ENCODE measurements at places on chromosomes 7 and 10.
A peak's percentile ranks its signal among the peaks of the same experiment; 100 is the strongest.

GRCh38 chr10:100223879-100224278, 5.5 kb downstream of the CHUK start:
- no peak for DNase-seq

GRCh38 chr7:50262916-50263690, 41.4 kb upstream of the IKZF1 start:
- DNase-seq, result no peak

DNA sequence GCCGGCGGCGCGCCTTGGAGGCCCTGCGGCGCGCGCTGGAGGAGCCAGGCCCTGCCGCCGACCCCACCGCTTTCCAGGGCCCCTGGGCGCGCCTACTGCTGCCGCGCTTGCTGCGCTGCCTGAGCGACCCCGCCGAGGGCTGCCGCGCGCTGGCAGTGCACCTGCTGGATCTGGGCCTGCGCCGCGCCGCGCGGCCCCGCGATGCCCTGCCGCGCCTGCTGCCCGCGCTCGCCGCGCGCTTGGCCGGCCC, 280 bp downstream of the DNAAF5 start:
- no peak for DNase-seq

DNA sequence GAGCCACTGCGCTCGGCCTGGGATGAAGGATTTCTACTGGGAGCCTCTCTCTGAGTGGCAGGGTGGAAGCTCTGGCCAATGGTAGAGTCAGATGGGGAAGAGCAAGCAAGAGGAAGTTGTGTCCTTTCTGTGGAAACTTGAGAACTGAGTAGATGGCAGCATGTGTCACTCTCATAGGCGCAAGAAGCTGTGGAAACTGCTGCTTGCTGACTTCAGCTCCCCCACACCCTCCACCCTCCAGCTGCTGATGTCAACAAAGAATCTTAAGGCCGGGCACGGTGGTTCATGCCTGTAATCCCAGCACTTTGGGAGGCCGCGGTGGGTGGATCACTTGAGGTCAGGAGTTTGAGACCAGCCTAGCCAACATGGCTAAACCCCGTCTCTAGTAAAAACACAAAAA, 39.8 kb upstream of the SRGN start:
- DNase-seq, result no peak

DNA sequence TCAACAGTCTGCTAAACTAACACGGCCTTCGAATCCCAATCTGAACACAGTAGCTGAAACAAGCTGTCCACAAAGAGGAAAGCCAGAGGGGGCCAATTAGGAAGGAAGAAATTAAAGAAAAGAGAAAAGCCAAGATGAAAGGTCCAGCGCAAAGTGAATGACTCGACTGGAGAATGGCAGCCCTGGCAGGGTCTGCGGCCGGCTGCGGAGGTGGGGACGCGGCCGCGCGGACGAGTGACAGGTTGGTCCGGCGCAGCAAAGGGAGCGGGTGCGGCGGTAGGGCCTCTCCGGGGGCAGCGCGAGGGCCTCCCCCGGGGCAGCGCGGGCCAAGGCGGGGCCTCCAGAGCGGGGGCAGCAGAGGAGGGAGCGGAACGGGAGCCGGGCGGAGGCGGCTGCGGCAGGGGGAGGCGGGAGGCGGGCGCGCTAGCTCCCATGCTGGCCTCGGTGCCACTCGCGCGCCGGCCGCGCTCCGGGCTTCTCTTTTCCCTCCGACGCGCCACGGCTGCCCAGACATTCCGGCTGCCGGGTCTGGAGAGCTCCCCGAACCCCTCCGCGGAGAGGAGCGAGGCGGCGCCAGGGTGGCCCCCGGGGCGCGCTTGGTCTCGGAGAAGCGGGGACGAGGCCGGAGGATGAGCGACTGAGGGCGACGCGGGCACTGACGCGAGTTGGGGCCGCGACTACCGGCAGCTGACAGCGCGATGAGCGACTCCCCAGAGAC, at the start of gene VWC2:
TSS of gene VWC2 (plus strand) at position 421 of the 718 bp plus-strand sequence. CDS start 1,798 bp downstream, outside the sequence.
- DNase-seq, result no peak

GRCh38 chr7:16648551-16648950, 2.6 kb downstream of the BZW2 start:
- DNase-seq, result no peak

DNA sequence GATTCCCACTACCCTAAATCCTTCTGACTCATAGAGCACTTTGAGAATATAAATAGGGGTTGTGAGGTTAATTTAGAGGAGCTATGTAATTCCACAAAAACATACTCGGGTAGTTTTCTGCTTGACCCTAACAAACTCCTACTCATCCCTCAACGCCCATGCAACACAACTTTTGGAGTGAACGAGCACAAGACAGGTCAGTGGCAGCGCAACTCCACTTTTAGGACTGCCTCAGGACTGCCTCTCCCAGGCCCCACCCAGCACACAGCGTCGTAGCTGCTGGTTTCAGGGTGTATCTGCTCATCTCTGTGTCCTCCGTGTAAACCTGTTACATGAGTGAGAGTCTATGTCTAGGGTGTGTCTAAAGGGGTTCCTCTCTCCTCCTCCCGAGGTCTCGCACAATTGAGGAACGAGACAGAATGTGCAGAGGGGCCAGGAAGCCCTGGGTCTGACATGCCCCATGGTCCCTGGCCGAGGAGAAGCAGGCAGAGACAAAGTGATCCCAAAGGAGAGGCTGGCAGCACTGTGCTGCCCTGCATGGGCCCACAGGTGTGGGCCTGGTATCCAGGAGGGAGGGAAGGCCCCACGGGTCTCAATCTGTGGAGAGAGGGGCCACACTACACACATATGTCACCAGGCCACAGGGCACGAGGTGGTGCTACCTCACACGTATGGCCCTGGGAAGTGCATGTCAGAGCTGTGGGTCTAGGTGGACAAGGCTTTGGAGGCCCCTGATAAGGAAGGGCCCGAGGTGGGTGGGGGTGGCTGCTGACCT, 45.5 kb downstream of the CAMK2B start:
- DNase-seq, result no peak

DNA sequence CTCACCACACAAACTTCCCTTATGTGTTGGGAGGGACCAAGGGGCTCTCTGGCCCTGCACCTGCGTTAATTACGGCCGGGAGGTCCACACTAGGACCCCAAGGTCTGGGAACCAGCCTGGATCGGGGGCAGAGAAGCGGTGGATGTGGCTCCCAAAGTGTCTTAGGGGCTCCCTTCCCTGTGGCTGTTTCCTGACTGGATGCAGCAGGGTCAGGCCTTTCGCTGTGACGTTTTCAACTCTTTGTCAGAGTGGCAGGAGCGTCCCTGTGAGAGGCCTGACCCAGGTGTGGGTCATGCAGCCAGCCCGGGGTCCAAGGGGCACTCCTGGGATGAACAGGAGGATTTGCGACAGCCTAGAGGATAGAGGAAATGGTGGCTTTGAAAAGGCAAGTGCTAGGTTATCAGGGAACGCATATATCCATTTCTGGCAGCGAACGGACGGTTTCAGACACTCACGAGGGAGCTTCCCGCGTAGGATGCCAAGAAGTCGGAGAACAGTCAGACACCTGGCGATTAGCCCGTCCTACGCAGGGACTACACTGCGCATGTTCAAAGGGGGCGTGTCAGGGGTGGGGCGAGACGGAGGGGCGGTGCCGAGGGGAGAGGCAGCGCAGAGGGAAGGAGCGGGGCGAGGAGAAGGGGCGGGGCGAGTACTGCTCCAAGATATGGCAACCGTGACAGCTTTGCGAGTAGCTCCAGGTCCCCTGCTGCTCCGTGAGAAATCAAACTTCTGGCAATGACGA, 46.2 kb upstream of the ZNF716 start:
- DNase-seq, result no peak

- no peak for DNase-seq
Measured at GRCh38 chr7:163298-163695, 29.1 kb upstream of the FAM20C start.

DNA sequence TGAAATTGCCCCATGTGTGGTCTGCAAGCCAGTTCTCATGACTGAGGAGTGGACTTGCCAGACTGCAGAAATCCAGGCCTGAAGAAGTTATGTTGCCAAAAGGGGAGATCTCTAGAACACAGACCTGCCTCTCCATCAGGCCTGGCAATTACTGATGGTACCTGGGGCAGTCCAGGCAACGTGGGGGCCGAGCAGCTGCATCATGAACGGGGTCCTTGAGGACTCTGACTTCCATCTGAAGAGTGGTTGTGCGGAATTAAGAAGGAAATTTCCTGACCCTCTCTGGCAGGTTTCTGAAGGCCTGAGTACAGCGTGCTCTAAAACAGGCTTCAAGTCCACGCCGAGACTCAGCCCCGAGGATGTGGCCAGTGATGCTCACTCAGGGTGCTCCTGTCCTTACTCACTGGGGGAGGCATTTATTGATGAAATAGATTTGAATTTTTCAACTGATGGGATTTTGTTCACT, 30.4 kb downstream of the RAMP3 start:
- DNase-seq, result no peak

- DNase-seq, result no peak
Measured at GRCh38 chr10:95404462-95404858, 113.7 kb upstream of the PDLIM1 start.

GRCh38 chr7:108973075-108973474, 403.4 kb downstream of the DNAJB9 start:
- no peak for DNase-seq

GRCh38 chr10:99526861-99527504, 5.8 kb upstream of the NKX2-3 start:
- DNase-seq, result no peak

DNA sequence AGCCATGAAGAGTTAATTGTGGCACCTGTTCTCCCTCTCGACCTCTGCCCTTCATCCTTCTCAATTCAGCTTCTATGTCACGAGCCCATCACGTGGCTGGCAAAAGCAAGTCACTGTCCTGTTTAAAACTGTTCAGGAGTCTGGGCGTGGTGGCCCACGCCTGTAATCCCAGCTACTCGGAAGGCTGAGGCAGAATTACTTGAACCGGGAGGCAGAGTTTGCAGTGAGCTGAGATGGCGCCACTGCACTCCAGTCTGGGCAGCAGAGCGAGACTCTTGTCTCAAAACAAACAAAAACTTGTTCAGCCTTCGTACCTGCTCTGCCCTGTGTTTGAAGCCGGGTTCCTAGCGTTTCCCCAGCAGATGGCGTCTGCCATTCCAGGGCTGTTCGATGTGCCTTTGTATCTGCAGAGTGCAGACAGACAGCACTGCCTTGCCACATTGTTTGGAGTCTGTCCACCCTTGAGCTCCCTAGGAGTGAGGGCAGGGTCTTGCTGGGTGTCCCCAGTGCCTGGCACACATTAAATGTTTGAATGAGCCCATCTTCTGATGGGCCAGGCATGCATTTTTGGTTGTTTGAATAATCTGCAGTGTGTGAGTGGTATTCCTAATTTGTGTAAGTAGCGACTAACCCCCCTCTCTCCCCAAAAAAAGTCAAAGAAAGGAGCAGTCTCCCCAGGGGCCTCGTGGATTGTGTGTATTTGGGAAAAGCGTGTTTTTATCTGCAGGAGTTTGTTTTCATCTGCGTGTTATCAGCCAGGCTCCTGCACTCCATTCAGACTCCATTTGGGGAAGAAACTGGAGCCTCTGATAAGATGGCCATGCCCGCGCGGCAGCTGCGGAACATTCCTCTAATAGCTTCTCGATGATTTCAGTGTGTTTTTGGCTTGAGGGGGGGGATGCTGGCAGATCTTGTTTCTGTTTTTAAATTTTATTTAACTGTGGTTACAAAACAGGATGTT, 61.2 kb downstream of the DNAJB6 start:
- DNase-seq, result no peak

DNA sequence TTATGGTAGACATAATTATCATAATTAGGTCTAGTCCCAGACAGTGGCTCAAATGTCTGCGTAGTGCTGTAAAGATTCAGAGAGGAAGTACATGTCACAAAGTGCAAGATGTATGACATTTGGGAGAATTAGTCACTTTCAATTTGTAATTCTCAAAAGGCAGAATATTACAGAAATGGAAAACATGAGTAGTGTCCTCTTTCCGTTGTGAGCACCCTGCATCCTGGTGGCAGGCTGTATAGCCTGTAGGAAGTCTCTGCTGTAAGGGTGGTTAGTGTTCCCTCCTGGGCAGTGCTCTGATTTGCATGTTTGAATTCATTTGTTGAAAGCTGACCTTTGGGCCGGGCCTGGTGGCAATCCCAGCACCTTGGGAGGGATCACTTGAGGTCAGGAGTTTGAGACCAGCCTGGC, 17.0 kb downstream of the CDK14 start:
- peak; percentile 11 for DNase-seq

DNA sequence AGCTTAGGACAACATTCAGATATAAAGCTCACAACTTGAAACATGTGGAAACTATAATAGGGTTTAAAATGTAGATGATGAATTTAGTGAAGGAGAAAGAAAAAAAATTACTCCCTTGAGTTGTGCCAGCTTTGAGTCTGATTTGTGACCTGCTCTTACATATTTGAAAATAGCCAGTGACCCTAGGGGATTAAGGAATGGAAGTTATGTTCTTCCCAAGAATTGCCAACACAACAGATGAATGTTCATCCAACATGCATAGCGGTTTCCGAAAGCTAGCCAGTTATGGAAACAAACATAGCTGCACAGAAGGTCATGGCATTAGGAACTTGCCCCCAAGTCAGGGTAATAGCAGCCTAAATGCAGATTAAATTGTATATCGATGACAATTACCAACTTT, 10.8 kb downstream of the TMEM196 start:
- no peak for DNase-seq
